ENCODE measurements at places on chromosomes 3 and 15.
A peak's percentile ranks its signal among the peaks of the same experiment; 100 is the strongest.

DNA sequence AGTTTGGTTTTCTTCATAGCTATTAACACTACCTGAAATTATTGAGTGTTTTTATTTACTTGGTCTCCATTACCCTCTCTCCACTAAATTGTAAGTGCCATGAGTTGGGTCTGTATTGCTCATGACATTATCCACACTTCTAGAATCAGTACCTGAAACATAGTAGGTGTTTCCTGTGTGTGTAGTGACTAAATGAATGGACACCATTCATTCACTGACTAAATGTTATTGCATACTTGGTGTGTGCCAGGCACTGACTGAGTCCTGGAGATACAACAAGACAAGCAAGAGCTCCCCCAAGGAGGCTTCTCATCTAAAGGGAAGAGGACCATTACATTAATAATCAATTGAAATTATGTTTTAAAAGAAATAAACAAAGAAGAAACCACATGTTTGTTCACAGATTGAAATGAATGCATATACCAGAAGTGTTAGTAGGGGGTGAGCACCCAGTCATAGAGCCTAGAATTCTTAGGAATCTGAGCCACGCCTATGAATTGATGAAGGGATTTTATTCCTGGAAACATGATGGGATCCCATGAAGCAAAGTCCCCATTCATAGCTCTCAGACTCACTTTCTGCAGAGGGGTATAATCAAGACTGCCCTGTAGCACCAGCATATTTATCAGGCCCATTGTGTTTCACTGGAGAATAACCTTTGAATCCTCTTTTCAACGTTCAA is 31.7 kb upstream of the ATOSA start:
- no peak for DNase-seq

DNA sequence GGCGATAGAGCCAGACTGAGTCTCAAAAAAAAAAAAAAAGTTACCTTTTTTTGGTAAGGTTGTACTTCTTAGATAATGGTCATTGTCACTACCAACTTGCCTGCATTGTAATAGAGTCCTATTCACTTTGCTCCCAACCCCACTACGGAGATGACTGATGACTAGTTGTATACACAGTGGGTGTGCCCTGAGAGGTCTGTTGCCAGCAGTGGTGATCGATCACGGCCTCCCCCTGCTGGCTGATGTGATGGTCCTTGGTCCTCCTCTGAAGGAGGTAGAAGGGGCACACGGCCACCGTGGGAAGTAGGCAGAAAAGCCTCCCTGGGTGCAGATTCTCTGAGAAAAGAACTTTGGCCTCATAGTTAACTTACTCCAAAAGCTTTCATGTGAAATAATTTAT is 10.7 kb downstream of the GCNT3 start:
- no peak for DNase-seq

DNA sequence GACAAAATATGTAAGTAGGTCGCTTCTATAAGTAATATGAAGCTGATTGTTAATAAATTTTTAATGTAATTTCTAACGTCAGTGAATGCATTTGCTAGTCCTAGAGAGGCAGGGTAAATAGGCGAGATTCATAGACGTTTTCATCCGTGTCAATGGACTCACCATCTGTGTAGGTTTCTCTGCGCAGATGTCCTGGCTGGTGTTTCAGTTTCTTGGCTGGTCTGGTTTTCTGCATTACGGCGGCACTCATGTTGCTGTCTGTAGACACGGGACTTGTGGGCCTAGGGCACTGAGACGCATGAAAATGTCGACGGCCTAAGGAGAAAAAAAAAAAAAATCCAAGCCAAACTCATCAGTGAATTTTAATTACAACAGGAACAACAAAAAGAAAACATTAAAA is 1153.3 kb downstream of the ROBO1 start:
- peak; percentile 43 for DNase-seq

DNA sequence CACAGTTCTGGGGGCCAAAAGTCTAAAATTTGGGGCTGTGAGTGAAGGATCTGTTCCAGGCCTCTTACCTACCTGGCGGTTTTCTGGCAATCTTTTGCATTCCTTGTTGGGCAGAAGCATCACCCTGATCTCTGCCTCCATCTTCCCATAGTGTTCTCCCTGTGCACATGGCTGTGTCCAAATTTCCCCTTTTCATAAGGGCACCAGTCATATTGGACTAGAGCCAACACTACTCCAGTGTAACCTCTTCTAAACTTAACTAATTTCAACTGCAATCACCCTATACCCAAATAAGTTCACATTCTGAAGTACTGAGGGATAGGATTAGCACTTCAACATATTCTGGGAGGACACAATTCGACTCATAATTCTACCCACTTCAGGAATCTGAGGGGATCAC is 85.0 kb downstream of the CCNL1 start:
- no peak for DNase-seq

DNA sequence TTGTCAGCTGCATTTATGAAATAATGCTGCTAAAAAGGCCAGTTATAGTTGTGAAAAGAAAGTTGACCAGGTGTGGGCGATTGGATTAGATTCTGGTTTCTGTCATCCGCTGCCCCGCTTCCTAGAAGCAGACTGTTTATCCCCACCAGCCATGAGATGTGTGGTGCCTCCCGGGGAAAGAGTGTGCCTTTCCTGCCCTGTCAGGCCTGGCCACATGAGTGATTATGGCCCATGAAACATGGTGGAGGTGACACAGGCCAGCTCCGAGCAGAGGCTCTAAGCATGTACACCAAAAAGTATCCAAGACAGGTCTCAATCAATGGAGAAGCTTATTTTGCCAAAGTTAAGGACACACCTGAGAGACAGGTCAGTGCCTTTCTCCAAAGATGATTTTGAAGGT is 85.4 kb upstream of the ABHD2 start:
- DNase-seq, result no peak

GRCh38 chr3:160133757-160134156 is 91.5 kb upstream of the C3orf80 start:
- DNase-seq, result no peak
